NCI-H1105 treated with DMSO at 0.1 percent for 48 hours (cell line): ENCODE measurements at places on chromosomes 1 and 21.

GRCh38 chr21:36735201-36735515, 36.2 kb downstream of the SIM2 start:
- no peak for DNase-seq

DNA sequence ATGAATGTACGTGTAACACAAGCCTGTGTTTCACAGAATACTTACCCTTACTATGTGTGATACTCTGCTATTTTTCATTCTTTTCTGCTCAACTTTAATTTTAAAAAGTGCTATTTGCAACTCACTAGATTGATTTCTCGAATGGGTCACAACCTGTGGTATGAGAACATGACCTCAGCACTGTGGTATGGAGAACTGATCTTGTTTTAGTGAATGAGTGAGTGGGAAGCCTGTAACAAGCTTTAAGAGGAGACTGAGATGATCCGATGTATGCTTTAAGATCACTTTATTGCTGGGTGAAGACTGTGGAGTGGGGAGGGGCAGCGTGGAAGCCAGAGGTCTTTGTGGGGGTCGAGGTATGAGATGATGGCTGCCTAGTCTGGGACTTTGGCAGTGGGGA, 21.6 kb downstream of the MECR start:
- no peak for DNase-seq

GRCh38 chr1:54299037-54299436, 99.1 kb downstream of the MRPL37 start:
- no peak for DNase-seq

- DNase-seq: no peak
Measured at GRCh38 chr1:162716123-162716522, 74.4 kb upstream of the HSD17B7 start.

GRCh38 chr1:2479618-2480017, 3.5 kb downstream of the PLCH2 start:
- no peak for DNase-seq

- no peak for DNase-seq
Measured at GRCh38 chr1:207020065-207020708, 12.4 kb downstream of the C1orf116 start.

- no peak for DNase-seq
Measured at GRCh38 chr1:110673805-110674336, 869 bp downstream of the KCNA3 start.

- DNase-seq: no peak
Measured at GRCh38 chr1:208272713-208273112, 28.5 kb upstream of the PLXNA2 start.

GRCh38 chr1:18100491-18101063, 7.0 kb upstream of the IGSF21 start:
- DNase-seq: peak; percentile 51

GRCh38 chr21:42708107-42708506, 54.7 kb downstream of the PDE9A start:
- no peak for DNase-seq

DNA sequence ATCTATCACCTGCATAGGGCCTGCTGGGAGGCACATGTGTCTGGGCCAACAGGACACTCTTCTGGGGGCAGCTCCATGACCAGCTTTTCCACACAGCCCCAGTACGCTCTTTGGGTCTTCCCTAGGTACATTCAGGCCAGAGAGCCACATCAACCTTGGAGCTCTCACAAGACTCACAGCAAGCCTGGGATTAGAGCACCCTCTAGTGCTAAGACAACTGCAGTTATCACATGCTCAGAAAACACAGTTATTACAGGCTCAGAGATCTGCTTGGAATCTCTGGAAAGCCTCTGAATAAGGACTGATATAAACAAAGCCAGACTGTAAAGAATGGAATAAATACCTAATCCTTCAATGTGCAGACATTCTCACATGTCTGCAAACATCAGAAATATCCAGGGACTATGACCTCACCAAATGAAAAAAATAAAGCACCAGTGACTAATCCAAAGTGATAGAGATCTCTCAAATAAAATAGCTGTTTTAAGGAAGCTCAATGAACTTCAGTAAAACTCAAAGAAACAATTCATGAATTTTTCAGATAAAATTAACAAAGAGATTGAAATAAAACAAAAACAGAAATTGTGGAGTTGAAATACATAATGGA, 563.9 kb upstream of the NR5A2 start:
- DNase-seq: peak; percentile 43

GRCh38 chr1:234149217-234149616, 224.0 kb upstream of the COA6 start:
- DNase-seq: no peak

DNA sequence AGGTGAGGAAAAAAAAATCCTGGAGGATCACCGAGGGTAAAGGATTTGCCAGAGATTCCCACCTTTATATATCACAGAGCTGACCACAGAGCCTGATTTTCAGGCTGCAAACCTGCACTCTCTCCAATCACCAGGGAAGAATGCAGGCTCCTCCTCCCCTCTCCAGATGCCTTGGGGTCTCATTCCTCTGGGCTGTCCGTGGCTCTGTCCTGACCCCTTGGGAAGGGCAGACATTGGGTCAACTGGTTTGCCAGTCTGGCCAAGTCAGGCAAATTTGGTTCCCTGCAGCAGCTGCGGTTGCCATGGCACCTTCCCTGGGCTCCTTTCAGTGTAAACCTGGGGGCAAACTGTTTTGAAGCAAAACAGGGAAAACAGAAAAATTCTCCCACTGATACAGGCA, 11.6 kb upstream of the OPRD1 start:
- DNase-seq: no peak

GRCh38 chr1:22651941-22652856, 837 bp upstream of the C1QB start:
- DNase-seq: no peak

DNA sequence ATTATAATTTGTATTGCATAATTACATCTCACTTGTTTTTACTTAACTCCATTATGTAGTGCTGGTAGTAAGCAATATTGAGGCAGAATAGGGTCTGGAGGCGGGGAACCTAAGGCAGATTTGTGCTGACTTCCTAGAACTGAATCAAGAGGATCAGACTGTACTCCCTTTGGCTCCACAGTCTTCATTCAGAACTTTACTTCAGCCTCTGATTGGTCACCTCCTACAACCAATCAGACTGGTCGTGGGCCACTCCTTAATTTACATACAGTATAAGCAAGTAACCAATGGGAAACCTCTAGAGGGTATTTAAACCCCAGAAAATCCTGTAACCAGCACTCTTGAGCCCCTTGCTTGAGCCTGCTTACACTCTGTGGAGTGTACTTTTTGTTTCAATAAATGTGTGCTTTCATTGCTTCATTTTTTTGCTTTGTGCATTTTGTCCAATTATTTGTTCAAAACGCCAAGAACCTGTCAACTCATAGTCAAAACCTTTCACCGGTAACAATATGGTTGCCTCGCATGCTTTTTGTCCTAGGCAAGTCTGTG, 31.6 kb downstream of the ZBTB8OS start:
- DNase-seq: no peak

GRCh38 chr1:174989536-174990220, 10.1 kb upstream of the CACYBP start:
- DNase-seq: no peak
